Astrocyte (in vitro differentiated cells and primary cell): ENCODE measurements at places on chromosomes 7 and 10.

DNA sequence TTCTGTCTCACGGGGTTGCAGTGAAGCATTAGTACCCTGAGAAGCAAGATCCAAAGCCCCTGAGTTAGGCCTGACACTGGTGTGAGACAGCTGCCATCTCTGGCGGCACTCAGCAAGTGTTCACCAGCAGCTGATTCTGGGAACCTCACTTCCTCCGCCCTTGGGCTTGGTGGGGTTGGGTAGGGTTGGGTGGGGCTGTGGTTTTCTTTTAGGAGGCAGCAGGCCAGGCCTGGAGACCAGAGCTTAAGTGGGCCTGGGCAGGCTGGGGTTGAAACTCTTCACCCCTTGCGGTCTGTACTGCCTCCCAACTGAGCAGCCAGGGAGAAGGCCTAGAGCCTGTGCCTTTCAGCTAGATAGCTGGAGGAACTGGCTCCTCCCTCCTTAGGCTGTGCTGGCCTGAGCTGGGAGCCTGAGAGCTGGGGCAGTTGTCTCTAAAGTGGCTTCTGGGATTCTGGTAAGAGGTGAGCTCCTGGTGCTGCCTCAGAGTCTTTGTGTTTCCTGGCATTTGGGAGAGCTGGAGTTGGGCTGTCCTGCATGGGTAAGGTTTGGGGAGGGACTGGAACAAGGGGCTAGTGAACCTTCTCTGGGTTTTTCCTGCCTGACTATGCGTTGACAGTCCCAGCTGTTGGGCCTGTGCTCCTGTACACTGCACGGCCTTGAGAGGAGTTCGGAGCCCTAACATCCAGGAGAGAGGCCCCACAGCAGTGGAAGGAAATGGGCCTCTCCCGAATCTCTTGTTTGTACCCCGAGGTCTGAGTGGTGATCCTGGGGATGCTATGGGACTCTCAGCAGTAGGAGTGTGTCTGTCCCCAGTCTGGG lies 5.1 kb downstream of the TSPAN14 start:
- peak; percentile 82 for DNase-seq

GRCh38 chr7:125878988-125879387 lies 949.4 kb upstream of the POT1 start:
- no peak for DNase-seq

GRCh38 chr7:141671705-141672496 lies 30.1 kb downstream of the DENND11 start:
- DNase-seq = no peak

DNA sequence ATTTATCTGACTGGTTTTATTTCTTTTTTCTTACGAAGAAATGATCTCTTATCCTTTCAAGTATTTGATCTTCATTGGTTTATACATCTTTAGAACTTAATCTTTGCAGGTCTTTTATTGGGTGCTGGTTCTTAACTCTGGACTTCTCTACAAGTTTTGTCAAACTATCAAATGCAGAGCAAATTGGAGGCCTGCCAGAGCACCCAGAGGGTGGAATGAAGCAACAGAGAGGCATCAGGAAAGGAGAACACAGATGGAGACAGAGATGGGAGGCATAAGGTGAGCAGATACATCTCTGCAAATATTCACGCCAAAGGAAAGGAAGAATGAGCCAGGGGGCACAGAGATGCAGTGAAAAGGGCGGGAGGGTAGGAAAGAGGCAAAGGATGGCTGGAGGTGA lies 130.3 kb downstream of the PKD1L1 start:
- DNase-seq = no peak

GRCh38 chr7:16299853-16300252 lies 121.5 kb downstream of the CRPPA start:
- no peak for DNase-seq

DNA sequence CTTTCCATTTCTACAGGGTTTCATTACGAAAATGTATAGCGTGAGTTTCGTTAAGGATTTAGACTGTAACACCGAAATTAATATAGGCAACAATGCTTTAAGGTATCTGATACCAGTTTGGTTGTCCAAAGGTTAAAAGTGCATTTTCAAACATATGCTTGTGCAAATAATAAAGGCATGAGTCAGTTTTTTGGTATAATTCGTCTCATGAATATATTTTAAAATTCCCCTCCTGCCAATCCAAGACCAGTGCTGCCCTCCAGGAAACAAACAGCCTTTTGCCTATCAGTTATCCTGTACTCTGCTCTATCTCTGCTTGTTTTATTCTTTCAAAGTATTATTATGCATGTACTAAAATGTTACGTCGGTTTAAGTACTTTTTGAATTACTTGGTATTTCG lies 2.0 kb downstream of the LCOR start:
- DNase-seq = no peak

GRCh38 chr7:2539031-2539911 lies 16.1 kb downstream of the BRAT1 start:
- no peak for DNase-seq

DNA sequence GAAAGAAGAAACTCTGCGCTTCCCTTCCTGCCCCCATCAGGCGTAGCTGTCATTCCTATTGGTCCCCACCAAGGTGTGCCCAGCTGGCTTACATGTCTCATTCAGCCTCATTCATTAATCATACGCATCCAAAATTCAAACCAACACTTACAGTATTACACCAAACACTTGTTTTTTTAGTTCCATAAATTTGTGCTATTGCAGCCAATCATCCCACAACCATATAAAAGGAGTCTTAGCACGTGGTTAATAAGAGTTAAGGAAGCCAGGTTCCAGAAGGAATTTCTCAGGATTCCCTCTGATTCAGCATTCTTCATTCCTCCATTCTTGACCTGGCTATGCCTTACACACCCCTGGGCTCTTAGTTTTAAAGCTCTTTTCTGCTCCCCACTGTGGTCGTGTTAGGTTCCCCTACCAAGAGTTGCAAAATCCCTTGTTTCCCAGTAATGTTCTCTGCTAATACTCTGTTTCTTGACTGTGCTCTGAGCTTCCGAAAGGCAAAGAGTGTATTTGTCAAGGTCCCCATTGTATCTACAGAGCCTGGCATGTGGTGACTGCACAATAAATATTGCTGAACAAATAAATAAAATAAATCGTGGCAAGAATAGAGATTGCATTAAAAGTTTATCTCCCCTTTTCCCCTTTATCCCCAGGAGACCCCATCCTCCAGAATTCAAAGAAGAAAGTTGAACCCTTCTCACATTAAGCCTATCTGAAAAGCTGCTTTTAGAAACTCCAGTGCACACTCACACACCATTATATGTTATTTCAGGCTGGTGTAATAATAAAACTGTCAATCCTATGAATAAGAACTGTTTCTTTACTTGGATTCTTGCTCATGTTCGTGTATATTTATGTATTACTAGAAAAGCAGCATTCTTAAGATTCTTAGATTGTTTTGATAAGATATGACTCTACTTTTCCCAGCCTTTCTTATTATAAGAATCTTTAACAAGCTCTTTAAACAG lies 514.4 kb downstream of the INHBA start:
- DNase-seq = peak; percentile 91

- no peak for DNase-seq
These were observed 19.1 kb downstream of the ZNRF2 start for GRCh38 chr7:30303312-30304039.

GRCh38 chr7:836429-836828 lies 4.2 kb downstream of the SUN1 start:
- peak; percentile 34 for DNase-seq

GRCh38 chr7:108063520-108063933 lies 60.6 kb upstream of the LAMB1 start:
- DNase-seq = no peak

- DNase-seq = peak; percentile 33
These were observed 133.4 kb downstream of the MACC1 start for GRCh38 chr7:20083781-20084180.

DNA sequence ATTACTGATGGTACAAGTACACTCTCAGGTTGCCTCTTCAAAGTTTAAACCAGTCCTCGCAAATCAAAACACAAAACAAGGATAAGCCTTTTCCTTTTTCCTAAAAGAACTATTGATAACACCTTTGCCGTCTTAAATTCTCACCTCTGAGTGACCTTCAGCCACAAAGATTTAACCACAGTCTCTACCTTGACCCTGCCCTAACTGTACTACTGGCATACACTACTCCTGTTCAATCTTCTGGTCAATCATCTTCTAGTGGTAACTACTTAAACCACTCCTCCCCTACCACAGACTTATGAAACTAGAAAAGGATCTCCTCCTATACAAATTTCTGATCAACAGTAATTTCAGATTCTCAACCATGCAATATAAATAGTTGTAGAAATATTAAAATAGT lies 15.1 kb downstream of the UPF2 start:
- DNase-seq = no peak
